ENCODE measurements at places on chromosomes 3 and 15.

DNA sequence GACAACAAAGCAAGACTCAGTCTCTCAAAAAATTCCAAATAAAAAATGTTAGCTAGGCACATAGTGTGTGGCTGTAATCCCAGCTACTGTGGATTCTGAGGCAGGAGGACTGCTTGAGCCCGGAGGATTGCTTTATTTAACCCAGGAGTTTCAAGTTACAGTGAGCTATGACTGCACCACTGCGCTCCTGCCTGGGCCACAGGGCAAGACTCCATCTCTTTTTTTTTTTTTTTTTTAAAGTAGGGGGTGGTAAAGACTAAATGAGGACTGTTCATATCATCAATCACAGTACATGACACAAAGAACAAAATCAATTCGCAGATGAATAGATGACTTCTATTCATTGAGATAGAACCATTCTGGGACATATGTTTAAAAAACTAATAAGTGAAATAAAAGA is 48.1 kb downstream of the ACAP2 start:
- no peak for DNase-seq

- DNase-seq = no peak
Observed at GRCh38 chr15:69577397-69577796, 124.8 kb downstream of the RPLP1 start.

GRCh38 chr3:98903099-98903498 is 1.6 kb upstream of the DCBLD2 start:
- DNase-seq = no peak

- DNase-seq = no peak
Observed at GRCh38 chr15:89448825-89449224, 47.6 kb downstream of the RHCG start.

DNA sequence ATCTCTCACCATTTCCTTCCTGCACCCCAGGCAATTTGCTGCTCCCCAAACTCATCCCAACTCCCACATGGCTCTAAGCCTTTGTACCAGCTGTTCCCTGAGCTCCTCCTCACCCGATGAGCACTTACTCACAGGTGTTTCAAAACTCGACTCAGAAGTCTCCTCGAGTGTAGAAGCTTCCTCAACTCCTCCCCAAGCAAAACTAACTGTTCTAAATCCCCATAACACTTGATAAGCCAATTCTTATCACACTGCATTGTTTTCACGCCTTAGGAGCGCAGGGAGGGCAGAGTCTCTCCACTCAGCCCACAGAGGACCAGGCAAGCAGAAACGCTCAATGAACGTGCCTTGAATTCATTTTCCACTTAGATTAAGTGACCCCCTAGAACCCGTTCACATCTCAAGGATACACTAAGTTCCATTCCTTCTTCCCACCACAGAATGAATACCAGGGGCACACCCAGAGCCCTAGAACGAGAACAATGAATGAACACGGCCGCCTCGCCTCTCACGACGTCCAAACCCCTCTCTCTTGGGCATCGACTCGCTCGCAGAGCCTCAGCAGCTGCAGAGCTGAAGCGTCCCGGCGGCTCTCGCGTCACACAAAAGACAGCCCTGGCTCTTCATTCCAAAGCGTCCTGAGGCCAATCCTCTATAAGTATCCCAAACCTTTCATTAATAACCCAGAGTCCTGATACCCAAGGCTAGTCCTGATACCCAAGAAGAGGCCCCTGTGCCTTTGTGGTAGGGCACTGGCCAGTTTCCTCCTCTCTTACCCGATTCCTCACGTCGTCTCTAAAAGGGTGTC is 1.1 kb downstream of the RAF1 start:
- no peak for DNase-seq

DNA sequence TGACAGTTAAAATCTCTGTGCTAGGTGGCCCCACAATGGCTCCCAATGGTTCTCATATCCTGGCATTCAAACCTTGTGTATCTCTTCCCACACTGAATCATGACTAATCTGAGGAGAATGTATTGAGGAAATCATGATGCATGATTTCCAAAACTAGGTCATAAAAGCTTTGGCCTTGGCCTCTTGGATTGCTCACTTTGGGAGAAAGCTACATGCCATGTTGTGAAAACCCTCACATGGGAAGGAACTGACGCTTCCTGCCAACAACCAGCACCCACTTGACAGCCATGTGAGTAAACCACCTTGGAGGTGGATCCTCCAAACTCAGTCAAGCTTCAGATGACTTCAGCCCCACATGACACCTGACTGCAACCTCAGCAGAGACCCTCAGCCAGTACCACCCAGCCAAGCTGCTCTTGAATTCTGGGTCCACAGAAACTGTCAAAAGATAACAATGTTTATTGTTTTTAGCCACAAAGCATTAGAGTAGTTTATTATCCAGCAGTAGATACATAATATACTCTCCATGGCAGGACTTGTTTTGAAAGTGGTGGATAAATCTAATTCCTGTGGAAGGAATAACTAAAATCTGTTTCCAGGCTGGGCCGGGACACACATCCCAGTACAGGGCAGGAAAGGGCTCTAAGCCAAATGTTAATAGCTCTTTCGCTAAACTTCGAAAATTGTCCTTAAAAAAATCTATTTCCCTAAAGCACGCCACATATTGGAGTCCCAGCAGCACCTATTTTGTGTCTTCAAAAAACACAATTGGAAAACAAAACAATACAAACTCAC is 1.0 kb upstream of the ZNF620 start:
- DNase-seq = no peak

DNA sequence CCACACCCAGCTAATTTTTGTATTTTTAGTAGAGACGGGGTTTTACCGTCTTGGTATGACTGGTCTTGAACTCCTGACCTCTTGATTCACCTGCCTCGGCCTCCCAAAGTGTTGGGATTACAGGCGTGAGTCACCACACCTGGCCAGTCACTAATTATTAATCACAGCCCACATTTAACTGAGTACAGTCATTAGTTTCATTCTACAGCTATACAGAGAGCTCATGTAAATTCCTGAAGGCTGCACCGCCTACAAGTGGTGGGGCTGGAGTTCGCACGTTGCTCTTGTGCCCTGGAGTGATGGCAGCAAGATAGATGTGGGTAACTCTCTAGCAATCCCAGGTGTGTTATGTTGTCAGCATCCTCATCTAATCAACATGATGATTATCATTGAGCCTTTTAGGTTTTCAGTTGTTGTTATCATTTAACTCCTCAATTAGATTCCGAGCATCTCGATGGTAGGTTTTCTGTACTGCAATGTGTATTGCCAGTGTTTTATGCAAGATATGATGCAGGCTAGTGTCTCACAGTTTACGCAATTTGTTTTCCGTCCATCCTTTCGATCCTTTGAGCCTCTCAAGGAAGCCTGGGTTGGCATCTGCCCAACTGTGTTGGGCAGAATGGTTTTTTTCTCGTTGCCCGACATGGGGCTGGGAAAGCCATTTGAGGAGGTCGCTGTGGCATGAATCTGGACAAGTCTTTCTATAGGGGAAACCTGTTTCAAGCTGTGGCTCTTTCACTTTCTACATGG is 216.3 kb downstream of the LPP start:
- DNase-seq = no peak

- no peak for DNase-seq
Observed at GRCh38 chr3:193010191-193010590, 92.5 kb upstream of the MB21D2 start.

- DNase-seq = no peak
Observed at GRCh38 chr15:95298729-95299128, 1031.8 kb upstream of the NR2F2 start.

DNA sequence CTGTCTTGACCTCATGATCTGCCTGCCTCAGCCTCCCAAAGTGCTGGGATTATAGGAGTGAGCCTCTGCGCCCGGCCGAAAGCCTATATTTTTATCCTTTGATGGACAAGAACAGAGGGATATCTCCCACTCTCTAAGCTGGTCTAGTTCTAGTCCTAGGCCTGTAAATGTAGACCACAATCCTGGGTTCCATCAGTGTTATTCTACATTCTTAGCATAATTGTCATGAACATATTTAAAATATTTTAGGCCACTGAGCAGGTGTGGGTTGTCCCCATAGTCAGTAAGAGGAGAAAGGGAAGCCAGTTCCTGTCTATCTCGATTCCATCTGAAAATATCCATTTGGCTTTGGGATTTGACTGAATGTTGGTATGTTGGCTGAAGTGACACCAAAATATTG is 118.1 kb downstream of the EBLN2 start:
- DNase-seq = no peak

GRCh38 chr15:46251903-46252302 is 617.1 kb downstream of the SQOR start:
- DNase-seq = no peak

GRCh38 chr3:195445885-195446284 is 3.1 kb upstream of the ACAP2 start:
- no peak for DNase-seq

- no peak for DNase-seq
Observed at GRCh38 chr3:65107174-65107573, 419.4 kb upstream of the ADAMTS9 start.

Measured in frontal cortex (tissue), 4 donors.